Ascending aorta (tissue), 2 donors: ENCODE measurements at places on chromosomes 2 and 18.

DNA sequence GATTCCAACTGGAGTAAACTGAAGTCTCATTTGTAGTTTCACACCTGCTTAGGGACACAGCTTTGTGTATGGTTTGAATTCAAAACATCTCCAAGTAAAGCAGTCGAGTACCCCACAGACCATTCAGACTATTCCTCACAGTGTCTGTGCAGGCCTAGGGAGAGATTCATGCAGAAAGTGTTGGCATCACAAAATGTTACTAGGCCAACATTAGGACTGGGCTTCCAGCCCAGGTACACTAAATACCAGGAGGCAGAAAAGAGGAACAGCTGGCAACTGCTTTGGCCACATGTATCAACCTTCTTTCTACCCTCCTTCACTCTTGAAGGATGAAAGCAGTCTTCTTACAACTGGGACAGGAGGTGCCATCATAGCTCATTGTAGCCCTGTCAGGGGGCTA is 270.4 kb upstream of the TMEFF2 start:
- DNase-seq, result no peak
- no peaks in the 10 kb centered on the region for H3K4me1 ChIP-seq
- H3K4me3 ChIP-seq, result no peak overlapping the region
- H3K27me3 ChIP-seq, result no peaks in the 10 kb centered on the region

DNA sequence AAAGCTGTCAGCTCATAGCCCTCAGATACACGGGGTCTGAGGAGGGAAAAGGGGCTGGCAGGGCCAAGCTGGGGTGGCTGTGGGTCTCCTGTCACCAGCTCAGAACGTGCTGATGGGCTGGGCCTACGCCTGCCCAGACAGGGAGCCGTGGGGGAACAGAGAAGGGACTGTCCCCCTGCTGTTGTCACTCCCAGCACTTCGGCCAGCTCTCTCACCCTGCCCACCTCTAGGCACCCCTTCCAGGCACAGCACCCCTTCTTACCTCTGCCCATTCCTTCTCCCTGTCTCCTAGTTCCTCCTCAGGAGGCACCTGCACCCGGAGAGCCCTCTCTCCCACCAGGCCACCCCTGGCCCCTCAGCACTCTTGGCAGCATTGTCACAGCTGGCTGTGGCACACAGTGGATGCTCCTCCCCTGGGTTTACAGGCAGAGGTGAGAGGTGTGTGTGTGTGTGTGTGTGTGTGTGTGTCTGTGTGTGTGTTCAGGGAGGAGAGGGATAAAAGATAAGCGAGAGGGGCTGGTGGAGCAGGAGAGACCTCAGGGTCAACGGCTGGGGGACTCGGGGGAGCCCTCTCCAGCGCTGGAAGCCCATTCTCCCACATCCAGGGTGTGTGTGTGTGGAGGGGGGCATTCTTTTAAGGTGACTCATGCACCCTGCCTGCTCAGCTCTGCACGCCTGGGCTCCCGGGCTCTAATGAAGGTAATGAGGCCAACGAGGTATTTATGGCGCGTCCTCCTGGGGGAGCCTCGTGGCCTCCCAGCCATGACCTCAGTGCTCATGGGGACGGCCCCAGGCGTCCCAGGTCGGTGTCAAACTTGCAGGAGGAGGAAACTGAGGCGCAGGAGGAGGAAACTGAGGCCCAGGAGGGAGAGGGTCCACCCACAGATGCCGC is 66.1 kb upstream of the SMAD7 start:
- H3K4me3 ChIP-seq, result no peak overlapping the region
- DNase-seq, result no peak
- peaks cover 15% of the 10 kb centered on the region for H3K4me1 ChIP-seq

DNA sequence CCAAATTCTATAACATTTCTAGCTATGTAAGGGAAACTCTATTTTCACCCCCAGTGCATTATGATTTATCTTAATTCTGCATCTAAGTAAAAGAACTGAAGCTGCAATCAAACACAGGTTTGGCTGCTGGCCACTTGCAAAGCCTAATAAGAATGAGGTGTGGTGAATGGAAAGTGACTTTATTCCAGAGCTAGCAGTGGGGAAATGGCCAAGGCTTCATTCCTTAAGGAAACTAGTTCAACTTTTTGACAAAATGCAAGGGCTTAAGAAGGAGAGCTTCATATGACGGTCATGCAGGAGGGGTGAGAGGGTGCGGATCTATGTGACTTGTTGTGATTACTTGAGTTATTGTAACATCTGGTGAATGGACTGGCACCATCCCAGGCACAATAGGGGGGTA is 1802.0 kb downstream of the SUCLG1 start:
- no peak overlapping the region for H3K27ac ChIP-seq
- no peaks in the 10 kb centered on the region for H3K4me1 ChIP-seq
- H3K27me3 ChIP-seq, result no peaks in the 10 kb centered on the region
- DNase-seq, result no peak
- no peaks in the 10 kb centered on the region for H3K36me3 ChIP-seq

DNA sequence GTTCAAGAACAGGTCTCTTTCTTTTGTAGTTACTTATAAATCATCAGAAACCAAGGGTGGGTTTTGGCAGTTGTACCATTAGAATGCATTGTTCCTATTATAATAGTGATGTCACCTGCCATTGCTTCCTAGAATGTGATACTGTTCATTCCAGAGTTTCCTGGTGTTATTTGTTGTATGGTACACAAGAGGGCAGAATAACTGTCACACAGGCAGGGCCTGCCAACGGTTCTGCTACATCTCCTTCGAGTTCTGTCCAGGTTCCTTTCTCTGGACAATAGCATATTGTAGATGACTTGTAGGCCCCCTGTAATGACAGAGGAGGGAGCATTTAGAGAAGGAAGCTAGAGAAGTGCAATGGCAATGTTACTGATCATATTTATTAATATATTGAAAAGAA is 98.3 kb downstream of the KLHL14 start:
- no peak overlapping the region for H3K27ac ChIP-seq
- no peak overlapping the region for H3K4me3 ChIP-seq
- no peaks in the 10 kb centered on the region for H3K36me3 ChIP-seq
- H3K4me1 ChIP-seq, result no peaks in the 10 kb centered on the region

- H3K27ac ChIP-seq, result no peak overlapping the region
- H3K4me1 ChIP-seq, result no peaks in the 10 kb centered on the region
- no peaks in the 10 kb centered on the region for H3K36me3 ChIP-seq
- no peak overlapping the region for H3K4me3 ChIP-seq
- no peaks in the 10 kb centered on the region for H3K27me3 ChIP-seq
Observed at GRCh38 chr18:57208047-57208446, 61.2 kb downstream of the BOD1L2 start.

DNA sequence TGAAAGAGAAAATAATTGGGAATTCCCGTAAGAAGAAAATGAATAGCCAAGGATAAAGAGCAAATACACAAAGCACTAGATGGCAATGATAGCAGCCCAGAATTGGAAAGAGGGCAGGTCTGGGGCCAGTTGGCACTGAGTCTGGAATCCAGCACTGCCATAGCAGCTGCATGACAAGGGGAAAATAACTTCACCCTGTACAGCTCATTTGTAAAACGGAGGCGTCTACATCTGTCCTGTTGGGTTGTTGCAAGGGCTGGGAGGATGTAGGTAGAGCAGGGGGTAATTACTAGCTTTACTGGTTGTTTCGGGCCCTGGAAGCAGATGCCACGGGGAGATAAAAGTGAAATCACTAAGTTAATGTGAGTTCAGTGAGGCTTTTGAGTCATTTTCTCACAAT is 110.0 kb upstream of the RASGRP3 start:
- no peak for DNase-seq
- peaks cover 34% of the 10 kb centered on the region for H3K4me1 ChIP-seq
- peaks cover 25% of the 10 kb centered on the region for H3K36me3 ChIP-seq

DNA sequence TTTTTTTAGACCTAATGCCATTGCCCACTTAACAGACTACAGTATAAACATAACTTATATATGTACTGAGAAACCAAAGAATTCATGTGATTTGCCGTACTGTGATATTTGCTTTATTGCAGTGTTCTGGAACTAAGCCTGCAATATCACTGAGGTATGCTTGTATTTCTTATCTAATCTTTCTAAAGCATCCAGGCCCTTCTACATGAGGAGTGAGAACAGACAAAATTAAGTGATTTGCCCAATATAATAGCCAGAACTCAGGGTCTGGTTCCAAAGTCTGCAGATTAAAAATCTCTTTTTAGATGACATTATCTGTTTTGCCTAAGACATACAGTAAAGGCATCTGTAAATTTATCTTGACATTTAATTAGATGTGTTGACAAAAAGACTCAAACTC is 41.9 kb downstream of the BMPR2 start:
- no peaks in the 10 kb centered on the region for H3K27me3 ChIP-seq
- no peak overlapping the region for H3K27ac ChIP-seq
- DNase-seq, result no peak
- H3K4me3 ChIP-seq, result no peak overlapping the region

DNA sequence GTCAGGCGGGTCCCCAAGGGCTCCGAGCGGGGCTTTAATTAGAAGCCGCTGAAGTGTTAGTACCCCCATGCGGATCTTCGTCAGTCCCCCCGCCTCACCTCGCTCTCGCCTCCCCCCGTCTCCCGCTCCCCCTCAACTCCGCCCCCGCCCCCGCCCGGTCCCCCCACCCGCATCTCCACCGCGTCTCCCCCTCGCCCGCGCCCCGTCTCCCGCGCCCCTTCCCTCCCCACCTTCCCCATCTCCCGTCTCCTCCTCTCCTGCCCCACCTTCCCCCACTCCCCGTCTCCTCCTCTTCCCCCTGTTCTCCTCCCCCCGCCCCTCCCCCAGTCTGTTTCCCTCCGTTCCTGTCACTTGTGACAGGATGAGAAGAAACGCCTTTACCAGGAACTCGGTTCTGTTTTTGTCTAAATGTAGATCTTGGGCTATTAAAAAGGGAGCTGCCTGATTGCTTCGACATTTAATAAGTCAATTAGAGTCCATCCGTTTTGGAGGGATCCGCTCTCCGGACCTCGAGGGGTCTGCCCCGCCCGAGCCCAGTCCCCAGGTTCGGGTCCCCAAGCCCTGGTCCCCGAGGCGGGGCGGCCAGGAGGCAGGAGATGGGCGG is 969 bp upstream of the ALKAL2 start:
- H3K36me3 ChIP-seq, result no peaks in the 10 kb centered on the region
- DNase-seq, result no peak
- peaks cover 3% of the 10 kb centered on the region for H3K4me1 ChIP-seq
- H3K4me3 ChIP-seq, result peak overlapping the region; percentile 54

DNA sequence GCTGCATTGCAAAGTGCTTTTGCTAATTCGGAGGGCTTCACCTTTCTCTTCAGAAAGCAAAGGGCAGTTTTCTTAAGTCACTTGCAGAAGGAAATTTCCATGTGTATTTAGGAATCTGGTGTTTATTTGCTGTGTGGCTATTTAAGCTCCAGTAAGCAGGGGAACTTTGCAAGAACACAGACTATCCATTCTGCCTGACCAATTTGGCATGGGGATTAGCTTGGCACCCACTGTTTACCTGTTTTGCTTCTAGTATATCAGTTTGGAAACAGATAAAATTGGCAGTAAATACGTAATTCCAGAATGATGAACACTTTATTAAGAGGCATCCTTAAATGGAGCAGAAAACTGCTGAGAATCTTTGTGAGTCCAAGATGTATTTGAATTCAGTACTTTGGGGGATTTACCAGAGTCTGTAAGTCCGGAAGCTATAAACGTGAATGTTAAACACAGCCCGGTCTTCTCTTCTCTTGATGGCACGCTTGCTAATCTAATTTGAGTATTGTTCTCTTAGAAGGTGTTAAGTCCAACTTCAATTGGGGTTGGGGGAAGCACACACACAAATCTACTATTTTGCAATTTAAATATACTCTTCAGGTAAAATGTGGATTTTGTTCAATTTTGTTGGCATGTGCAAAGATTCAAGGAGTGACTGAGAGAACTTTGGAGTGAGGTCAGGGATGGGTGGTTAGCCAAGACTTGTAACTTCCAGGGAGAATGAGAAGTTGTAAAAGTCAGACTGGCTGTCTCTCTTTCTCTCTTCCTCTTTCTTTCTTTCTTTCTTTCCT is 650 bp downstream of the ACKR3 start:
- peaks cover 41% of the 10 kb centered on the region for H3K4me1 ChIP-seq
- peak overlapping the region; percentile 72 for H3K4me3 ChIP-seq
- DNase-seq, result peak; percentile 60

DNA sequence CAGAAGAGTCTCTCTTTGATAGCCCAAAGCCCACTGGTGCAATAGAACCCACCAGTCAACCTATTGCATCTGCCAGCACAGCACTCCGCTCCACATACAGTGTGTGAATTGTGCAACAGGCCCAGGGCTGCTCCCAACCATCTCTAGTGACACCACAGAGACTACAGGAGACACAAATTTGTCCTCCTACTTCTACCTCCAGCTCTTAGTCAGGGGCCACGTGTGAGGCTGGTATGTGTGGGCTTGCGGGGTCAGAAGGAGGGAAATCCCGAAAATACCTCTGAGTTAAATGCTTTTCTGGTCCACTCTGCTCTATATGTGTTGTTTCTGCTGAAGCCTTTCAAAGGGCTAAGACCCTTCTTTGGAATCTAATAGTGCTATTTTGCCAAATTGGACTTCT is 18.0 kb downstream of the DGUOK start:
- peaks cover 29% of the 10 kb centered on the region for H3K36me3 ChIP-seq
- H3K4me3 ChIP-seq, result no peak overlapping the region
- DNase-seq, result no peak
- H3K27ac ChIP-seq, result no peak overlapping the region
- H3K27me3 ChIP-seq, result no peaks in the 10 kb centered on the region
- H3K4me1 ChIP-seq, result no peaks in the 10 kb centered on the region

- no peak overlapping the region for H3K4me3 ChIP-seq
- peaks cover 5% of the 10 kb centered on the region for H3K4me1 ChIP-seq
- H3K27me3 ChIP-seq, result no peaks in the 10 kb centered on the region
Observed at GRCh38 chr2:74562126-74562775, 7.7 kb downstream of the DOK1 start.

- DNase-seq, result no peak
- no peak overlapping the region for H3K4me3 ChIP-seq
- no peaks in the 10 kb centered on the region for H3K4me1 ChIP-seq
- H3K36me3 ChIP-seq, result no peaks in the 10 kb centered on the region
- no peak overlapping the region for H3K27ac ChIP-seq
Observed at GRCh38 chr2:124081154-124081716, 56.1 kb downstream of the CNTNAP5 start.

- H3K27me3 ChIP-seq, result no peaks in the 10 kb centered on the region
- no peak overlapping the region for H3K4me3 ChIP-seq
- H3K36me3 ChIP-seq, result no peaks in the 10 kb centered on the region
- peaks cover 5% of the 10 kb centered on the region for H3K4me1 ChIP-seq
- H3K27ac ChIP-seq, result no peak overlapping the region
Observed at GRCh38 chr2:100008956-100009355, 133.4 kb downstream of the AFF3 start.

DNA sequence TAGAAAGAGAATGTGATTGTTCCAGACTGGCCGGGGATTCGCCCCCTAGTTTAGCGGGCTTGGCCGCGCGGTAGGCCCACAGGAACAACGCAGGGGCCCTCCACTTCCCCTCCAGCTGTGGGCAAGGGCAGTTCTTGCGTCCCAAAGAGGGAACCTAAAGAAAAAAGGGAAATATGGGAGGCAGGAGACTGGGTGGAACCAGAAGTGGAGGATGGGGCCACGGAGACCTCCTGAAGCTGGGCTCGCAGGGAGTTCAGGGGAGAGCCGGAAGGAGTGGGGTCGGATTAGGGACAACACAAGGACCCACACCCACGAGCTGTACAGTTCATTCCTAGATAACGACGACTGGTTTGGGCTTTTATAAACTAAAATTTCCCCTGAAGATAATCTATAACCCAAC is 18.2 kb downstream of the GNLY start:
- DNase-seq, result no peak
- H3K27me3 ChIP-seq, result no peaks in the 10 kb centered on the region
- no peak overlapping the region for H3K4me3 ChIP-seq
- no peaks in the 10 kb centered on the region for H3K36me3 ChIP-seq
- peak overlapping the region; percentile 71 for H3K27ac ChIP-seq
